ENCODE measurements at places on chromosomes 13 and 19.
A peak's percentile ranks its signal among the peaks of the same experiment; 100 is the strongest.

- no peak for DNase-seq
Measured at GRCh38 chr19:45598267-45599001, 3.6 kb downstream of the GPR4 start.

DNA sequence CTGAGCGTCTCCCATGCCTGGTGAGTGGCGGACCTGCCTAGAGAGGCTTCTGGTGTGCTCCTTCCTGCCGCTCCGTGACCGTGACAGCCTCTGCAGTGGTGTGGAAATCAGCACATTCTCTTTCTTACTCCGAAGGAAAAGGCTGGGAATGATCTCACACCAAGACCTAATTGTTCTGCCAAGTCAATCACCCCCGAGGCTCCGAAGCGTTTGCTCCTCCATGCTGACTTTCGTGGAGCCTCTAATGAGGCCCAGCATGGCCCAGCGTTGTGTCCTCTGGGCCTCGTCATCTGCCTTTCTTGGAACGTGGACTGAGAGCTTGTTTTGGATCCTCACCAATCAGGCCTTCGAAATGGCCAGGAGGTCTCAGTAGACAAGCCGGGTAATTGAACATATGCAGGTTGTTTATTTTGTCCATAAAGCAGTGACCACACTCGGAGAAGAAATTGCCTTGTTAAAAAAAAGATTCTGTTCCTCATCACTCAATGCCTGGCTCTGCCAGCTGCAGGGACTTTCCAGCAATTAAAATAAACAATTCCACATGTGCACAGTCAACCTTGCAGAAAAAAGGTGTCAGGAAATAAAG is 107.1 kb downstream of the UBL3 start:
- DNase-seq = no peak

DNA sequence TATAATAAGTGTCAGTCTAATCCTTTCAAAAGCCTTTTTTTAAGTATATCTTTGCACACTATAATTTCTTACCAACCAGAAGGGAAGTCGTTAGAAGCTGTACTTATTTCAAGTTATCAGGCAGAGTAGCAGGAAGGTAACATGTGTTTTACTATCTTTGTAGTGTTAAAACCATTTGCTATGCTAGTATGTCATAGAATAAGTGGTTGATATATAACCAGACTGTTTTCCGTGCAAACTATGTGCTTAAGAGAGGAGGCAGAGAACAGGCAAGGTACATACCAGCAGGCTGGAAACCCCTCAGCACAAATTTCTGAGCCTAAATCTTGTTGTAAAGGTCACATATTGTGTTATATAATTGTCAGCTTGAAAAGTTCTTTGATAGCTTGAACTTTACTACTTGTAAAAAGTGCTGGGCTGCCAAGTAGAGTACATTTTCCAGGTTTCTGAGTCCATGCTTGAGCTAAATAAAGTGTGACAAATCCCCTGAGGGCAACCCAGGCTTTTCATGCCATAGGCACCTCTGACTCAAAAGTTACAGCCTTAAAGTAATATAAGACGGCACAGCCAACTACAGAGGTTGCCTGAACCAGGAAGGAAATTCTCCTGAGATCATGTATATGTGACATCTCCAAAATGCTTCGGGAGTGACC is 1297.4 kb downstream of the PCDH9 start:
- DNase-seq = no peak

DNA sequence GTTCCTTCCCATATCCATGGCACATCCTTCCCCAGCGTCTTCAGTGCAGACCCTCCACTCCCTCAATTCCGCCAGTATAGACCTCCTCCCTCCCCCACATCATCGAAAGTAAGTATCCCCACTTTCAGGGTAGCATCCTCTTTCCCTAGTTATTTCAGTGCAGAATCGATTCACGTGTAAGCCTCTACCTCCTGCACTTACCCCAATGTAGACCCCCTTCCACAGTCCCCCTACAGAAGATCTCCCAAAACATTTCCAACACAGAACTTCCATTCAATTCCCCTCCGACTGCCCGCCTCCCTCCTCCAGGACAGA is 664 bp downstream of the IRF3 start:
- DNase-seq = no peak

- DNase-seq = peak; percentile 87
Measured at GRCh38 chr13:106533101-106533942, 2.1 kb downstream of the EFNB2 start.

GRCh38 chr19:14377883-14378328 is 3.3 kb upstream of the ADGRE5 start:
- no peak for DNase-seq

Measured in ureter (tissue), 1 donor.